ENCODE measurements at places on chromosomes 1 and 21.

DNA sequence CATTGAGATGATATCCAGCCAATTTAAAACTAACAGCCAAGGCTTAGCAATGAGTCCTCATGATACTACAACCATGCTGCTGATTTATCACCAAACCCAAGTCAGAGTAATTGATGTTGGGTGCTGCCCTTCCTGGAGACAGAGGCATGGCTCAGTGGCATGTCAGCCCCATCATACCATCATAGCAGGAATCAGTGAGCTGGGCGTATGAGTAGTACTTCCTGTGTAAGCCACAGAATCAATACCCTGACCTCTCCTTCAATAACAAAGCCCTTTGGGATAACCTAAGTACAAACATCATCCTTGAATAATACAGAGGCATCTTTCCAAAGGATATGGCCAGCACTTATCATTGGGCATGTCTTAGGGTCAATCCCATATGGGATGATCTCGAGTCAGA lies 3.0 kb upstream of the LCE1E start:
- no peak for DNase-seq

DNA sequence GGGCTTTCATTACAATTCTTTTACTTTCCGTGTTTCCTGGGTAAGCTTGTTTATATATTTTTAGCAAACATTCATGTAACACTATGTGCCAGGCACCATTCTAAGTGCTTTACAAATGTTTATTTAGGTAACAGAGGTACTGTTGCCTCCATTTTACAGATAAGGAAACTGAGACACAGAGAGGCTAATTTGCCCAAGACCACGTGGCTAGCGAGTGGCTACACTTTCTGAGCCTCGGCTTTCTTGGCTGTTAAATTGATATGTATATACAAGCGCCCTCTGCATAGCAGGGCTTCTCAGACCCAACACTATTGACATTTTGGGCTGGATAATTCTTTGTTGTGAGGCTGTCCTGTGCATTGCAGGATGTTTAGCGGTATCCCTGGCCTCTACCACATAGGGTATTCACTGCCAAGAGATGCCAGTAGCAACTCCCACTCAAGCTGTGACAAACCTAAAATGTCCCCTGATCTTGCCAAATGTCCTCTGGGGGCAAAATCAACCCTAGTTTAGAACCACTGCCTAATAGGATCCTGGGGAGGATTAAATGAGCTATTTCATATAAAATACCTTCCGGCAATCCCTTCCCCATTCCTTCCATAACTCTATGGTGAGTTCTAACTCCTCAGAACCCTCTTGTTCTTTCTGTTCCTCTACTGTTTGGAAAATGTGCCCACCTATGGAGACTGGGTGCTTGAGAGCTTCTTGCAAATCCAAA lies 17.2 kb upstream of the ID3 start:
- DNase-seq: no peak

DNA sequence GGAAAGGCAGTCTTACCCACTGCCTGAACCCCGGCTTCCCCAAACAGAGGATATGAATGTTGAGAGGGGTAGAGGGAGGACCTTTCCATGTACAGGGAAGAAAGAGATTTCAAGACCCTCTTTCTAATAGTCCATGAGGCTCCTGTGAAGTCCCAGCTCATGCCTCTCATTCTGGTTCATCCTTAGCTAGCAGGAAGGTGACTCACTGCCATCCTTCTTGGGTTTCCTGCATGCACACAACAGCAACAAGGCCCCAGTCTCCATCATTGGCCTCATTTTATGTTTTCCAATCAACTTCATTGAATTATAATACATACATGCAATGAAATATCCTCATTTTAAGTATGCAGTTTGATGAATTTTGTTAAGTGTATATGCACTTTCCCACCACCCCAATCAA lies 46.2 kb downstream of the SYT2 start:
- no peak for DNase-seq

DNA sequence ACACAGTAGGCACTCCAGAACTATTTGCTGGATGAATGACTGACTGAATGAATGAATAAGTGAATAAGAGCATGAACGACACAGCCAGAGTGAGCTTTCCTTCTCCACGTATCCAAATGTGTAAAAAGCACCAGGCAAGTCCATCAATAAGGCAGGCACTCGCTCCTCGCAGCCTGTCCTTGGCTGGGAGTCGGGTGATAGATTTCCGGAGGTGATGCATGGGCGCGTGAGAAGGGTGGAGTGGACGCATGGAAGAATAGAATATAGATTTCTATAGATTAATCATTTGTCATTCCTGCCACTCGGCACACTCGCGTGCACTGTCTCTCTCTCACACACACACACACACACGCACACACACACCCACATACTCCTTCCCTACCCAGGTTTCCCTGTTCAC lies 164.3 kb upstream of the ZC3H12A start:
- no peak for DNase-seq

DNA sequence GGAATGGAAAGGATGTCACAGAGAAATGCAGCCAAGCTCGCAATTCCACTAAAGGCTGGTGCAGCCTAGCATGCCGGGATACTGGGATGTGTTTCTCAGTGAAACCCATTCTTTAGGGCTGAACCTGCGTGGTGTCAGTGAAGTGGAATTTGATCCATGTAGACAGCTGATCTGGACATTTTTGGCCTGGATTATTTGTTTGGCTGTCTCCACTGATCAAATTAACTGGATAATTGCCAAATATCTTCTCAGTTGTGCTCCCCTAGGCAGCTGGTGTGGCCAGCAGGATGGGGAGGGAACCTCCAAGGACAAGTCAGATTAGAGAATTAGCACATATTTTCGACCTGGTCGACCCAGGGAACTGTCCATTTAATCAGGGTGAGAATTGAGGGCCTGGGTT lies 318.4 kb downstream of the RPS6KC1 start:
- no peak for DNase-seq

GRCh38 chr1:150820730-150821512 lies 12.9 kb upstream of the CTSK start:
- DNase-seq: no peak

GRCh38 chr1:30012455-30013440 lies 710.6 kb downstream of the MATN1 start:
- no peak for DNase-seq

DNA sequence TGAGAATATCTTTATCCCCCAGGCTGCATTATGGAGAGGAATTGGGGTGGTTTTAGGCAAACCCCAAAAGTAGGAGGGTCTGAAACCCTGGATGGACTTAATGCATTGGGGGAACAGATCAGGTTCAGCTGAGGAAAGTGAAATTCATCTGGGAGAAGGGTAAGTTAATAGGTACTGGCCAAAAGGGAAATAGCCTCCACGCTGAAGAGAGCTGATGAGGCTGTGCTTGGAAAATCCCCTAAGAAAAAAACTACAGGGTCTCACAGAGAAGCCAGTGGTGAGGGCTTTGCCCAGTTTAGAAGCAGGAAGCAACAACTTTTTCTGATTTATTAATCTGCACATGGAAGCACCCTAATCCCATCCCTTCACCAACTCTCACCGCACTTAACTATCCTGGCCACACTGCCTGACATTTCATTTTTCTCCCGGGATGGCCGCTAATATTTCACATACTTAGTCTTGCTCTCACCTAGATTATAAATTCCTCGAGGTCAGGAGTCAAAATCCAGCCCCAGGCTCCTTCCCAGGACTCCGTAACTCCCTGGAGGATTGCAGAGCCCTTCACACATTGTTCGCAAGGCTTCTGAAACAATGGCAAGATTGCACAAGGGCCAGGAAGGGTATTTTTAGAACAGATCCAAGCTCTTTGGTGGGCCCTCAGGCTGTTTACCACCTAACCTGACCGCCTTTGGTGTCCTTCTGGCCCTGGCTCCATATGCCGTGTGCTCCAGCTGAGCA lies 60.9 kb upstream of the TARBP1 start:
- no peak for DNase-seq

All from skin of body (tissue), 3 donors.